Chondrocyte (in vitro differentiated cells): ENCODE measurements at places on chromosomes 5 and 9. TPM values are rescaled to one million over a fixed set of nuclear protein-coding genes. Genes with fewer than 3 reads are reported as not detected.

DNA sequence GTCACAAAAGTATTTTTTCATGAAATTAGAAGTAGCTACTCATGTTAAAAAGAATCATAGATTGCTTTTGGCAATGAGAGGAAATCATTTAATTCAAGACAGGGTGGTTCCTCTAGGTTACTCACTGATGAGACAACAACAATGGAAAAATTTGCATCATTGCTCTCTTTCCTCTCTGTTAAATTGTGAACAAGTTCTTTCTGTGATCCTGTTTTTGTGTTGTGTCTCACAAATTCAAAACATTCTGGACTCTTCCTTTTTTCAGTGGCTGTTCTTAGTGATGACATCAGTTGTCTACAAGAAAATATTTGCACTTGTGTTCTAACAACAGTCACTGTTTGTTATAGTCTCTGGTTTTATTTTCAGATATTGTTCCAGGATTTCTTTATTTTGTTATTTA is 95.3 kb downstream of the XRCC4 start:
- DNase-seq, result no peak

GRCh38 chr9:82903503-82903902 is 159.4 kb downstream of the RASEF start:
- DNase-seq, result no peak

DNA sequence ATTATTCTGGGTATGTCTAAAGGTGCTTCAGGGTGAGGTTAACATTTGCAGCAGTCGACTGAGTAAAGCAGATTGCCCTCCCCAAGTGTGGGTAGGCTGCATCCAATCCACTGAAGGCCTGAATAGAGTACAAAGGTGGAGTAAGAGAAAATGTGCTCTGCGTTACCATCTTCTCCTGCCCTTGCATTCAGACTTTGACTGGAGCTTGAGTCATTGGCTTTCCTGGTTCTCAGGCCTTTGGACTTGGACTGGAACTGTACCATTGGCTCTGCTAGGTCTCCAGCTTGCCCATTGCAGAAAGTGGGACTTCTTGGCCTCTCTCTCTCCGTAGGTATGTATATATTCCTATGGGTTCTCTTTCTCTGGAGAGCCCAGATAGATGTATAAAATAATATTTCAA is 120.9 kb upstream of the CNTLN start:
- no peak for DNase-seq

Gene DNAJC18
- total RNA-seq, result 17.4 to 27.0 TPM (median 25.6 TPM) in 3 replicates

Gene FOXD4L4
- not detected in 3 replicates for total RNA-seq
